ENCODE measurements at places on chromosomes 16 and 17.

GRCh38 chr16:85733155-85733838 lies 17.6 kb downstream of the C16orf74 start:
- DNase-seq, result no peak

DNA sequence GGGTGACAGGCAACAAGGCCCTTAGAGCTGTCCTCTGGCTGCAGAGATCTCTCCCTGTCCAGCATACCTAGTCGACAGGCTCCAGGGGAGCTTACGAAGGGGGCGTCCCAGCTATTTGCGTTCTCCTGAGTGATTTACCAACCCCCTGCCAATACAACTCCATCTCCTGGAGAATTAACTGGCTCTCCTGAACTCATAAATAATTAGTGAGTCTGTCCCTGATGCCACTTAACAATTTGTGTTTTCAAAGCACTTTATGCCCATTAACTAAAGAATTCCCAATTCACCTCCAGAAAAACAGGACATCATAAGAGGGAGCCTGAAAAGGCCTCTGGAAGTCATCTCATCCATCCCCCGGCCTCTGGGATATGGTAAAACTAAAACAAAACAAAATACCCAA lies 26.7 kb downstream of the SDK2 start:
- DNase-seq, result no peak

- DNase-seq, result no peak
These were observed 78.2 kb downstream of the HLF start for GRCh38 chr17:55342800-55343585.

- DNase-seq, result peak; percentile 26
These were observed 8.8 kb downstream of the NFATC3 start for GRCh38 chr16:68093816-68094613.

DNA sequence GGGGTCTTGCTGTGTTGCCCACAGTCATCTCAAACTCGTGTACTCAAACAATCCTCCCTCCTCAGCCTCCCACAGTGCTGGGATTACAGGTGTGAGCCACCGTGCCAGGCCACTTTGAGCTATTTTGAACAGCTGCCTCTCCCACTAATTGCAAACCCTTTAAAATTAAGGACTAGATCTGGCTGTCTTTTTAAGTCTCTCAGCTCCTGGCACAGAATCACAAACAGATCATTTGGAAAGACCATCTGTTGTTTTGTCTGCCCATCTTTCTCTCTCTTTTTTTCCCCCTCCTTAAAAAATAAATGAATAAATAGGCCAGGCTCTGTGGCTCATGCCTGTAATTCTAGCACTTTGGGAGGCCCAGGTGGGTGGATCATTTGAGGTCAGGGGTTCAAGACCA lies 10.9 kb upstream of the STAT3 start:
- DNase-seq, result no peak

DNA sequence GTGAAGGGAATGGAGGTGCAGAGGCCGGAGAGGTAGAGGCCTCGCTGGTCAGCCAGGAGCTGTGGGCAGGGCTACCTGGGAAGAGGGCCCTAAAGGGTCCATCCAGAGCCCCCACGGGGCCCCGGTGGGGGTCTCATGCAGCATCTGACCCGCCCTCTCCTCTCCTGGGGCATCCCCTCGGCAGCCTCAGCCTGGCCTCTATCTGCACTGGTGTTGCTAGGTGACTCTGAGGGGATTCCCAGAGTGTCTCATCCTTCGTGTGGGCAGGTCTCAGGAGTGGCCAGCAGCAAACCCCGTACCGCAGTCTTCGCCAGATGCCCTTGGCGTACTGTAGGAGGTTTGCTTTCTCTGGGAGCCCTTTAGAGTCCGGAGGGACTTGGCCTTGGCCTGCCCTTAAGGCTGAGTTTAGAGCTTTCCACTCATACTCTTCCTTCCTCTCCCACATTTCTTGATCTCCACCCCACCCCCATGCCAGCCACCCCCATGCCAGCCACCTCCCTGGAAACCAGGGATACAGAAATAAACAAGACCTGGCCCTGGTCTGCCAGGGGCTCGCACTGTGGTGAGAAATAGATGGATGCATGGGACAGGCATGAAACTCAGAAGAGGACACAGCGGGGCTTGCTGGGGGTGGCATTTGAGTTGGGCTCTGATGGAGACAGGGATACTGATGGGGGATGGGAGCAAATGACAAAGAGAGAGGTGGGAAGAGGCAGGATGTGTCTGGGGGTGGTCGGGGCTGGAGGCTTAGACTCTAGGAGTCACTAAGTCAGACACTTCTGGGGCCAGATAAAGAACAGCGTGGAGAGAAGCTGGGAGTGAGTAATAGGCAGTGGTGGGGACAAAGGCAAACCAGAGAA lies 9.9 kb downstream of the SLC5A10 start:
- DNase-seq, result no peak

- DNase-seq, result no peak
These were observed 28.2 kb upstream of the HAS3 start for GRCh38 chr16:69077251-69077650.

DNA sequence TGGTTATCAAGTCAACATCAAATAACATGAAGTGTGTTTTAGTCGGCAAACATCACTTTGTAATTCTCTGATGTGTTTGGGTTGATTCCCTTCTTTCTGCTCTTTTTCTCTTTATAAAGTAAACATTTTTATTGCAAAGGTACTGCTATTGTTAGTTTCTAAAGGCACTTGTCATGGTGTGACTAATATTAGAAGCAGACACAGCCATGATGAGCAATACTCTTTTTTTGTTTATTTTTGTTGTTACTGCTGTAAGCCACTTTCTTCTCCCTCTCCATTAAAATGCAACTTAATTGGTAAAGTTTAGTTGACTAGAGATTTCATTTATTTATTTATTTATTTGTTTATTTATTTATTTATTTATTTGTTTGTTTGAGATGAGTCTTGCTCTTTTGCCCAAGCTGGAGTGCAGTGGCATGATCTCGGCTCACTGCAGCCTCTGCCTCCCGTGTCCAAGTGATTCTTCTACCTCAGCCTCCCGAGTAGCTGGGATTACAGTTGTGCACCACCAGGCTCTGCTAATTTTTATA lies 424.7 kb downstream of the WWOX start:
- DNase-seq, result no peak

DNA sequence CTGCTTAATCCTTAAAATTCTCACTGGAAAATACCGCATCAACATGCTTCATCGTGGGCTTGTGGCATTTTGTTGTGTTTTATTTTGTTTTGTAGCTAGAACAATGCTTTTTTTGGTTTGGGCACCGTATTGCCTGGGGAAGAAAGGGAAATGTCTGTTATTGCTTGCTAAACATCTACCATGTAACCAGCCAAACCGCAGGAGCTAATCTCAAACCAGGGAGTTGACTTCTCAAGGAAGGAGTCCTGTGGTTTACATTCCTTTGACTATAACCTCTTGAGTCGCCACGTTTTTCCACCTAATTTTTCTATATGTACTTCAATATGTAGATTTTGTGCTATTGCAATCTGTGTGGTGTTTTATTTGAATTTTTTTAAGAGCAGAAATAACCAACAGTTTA lies 593.5 kb upstream of the SOX9 start:
- peak; percentile 72 for DNase-seq

DNA sequence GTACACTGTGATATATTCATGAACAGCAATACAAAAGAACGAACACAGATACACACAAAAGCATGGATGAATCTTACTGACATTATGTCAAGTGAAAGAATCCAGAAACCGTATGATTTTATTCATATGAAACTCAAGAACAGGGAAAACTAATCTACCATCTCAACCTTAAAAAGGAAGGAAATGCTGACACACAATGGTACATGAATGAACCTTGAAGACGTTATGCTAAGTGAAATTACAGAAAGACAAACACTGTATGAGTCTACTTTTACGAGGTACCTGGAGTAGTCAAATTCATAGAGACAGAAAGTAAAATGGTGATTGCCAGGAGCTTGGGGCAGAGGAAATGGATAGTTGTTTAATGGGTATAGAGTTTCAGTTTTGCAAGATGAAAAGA lies 8.7 kb upstream of the PRKCB start:
- no peak for DNase-seq

DNA sequence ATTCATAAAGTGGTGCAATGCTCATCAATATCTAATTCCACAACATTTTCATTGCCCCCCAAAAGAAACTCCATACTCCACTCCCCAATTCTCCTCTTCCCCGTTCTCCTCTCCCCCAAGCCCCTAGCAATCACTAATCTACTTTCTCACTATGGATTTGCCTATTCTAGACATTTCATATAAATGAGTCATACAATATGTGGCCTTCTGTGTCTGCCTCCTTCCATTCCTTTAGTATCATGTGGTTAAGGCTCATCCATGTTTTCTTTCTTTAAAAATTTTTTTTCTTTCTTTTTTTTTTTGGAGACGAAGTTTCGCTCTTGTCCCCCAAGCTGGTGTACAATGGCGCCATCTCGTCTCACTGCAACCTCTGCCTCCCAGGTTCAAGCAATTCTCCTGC lies 56.3 kb upstream of the HAS3 start:
- DNase-seq, result no peak
